ENCODE measurements at places on chromosomes 4 and X. TPM values are rescaled to one million over a fixed set of nuclear protein-coding genes. Genes with fewer than 3 reads are reported as not detected.

GRCh38 chr4:7769396-7770223 is 170.1 kb downstream of the AFAP1 start:
- no peak for DNase-seq

- DNase-seq = no peak
These were observed 75.5 kb downstream of the MTMR1 start for GRCh38 chrX:150768580-150769190.

- DNase-seq = peak; percentile 51
These were observed 942 bp upstream of the L1CAM start for GRCh38 chrX:153886915-153887314.

- no peak for DNase-seq
These were observed 190.3 kb downstream of the DHX15 start for GRCh38 chr4:24394041-24394440.

GRCh38 chr4:28636971-28637370 is 1776.3 kb downstream of the STIM2 start:
- no peak for DNase-seq

DNA sequence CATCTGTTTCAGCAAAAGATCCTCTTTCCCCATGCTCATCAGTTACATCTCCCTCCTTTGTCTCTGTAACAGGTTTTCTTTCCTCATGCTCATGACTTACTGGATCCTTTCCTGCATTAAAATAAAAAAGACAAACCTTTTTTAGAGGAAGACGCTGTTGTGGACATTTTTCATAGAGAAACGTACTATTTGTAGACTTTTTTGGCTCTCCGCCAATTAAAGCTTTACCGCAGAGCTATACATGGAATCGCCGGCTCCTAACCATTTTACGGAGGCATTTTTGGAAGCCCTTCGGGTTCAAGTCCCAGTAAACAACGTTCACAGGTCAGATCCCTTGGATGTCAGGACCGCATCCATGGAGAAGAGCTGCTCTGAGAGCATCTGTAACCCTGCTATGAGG is 1.3 kb downstream of the FAM9C start:
- DNase-seq = no peak

DNA sequence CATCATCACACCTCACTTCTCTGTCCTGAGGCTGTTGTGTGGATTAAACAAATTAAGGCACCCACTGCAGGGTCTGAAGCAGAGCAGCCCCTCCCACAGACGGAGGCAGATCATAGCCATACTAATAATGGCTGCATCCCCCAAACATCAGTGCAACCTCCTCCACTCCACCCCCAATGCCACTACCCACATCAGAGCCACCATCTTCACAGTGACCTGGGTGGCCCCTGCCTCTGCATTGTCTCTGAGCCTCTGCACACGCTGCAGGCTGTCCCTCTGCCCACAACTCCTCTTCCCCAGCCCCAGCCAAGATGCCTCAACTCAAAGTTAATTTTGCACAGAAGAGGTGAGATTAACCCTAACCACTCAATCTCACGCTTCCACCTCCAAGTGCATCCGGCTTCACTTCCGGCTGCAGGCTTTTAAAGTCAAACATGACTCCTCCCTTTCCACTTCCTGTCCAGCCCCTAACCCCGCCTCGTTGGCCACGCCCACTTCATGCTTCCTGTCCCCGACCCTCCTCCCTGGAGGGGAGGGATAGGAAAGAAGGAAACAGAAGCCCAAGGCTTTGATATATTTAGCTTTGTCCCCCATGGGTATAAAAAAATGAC is 22.7 kb downstream of the JAKMIP1 start:
- DNase-seq = no peak

The RBM46 gene
- not detected for polyA plus RNA-seq

The ATP6AP1 gene
- polyA plus RNA-seq = 144 TPM

Data from renal pelvis (tissue), 12 donors.